ELR (cell line): ENCODE measurements at places on chromosomes 3 and 15.
A peak's percentile ranks its signal among the peaks of the same experiment; 100 is the strongest.

DNA sequence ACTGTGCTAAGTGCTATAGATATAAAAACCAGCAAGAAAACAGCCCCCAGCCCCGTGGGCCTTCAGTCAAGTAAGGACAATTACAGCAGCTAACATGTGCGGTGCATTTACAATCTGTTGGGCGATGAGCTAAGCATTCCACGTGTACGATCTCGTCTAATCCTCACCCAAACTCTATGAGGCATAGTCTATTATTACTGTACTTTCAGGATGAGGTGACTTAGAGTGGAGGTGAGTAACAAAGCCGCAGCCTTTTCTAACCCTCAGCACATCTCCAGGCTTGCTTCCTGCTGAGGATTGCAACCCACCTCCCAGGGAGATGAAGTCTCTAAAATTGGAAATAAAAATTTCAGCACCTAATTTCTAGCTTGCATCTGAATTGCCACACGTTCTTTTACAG lies 53.2 kb upstream of the MCF2L2 start:
- DNase-seq, result peak; percentile 19

GRCh38 chr15:99485153-99485961 lies 80.4 kb upstream of the MEF2A start:
- no peak for DNase-seq

- DNase-seq, result peak; percentile 92
Observed at GRCh38 chr3:47989981-47990440, 26.2 kb downstream of the MAP4 start.

DNA sequence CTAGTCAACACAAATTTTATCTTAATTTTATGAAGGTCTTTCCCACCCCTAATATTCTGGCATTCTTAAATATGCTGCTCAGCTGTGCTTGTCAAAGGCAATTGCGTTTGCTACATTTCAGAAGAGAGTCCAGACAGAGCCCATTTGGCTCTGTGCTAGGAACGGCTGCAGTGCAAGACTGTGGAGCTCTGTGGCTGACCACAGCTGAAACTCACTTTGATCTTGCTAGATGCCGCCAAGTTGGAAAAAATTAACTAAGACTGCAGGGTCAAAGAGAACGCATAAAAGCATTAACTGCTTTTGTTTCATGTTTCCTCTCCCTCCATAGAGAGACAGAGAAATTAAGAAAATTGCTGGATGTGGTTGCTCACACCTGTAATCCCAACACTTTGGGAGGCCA lies 7.6 kb upstream of the PPP1R2 start:
- DNase-seq, result no peak

DNA sequence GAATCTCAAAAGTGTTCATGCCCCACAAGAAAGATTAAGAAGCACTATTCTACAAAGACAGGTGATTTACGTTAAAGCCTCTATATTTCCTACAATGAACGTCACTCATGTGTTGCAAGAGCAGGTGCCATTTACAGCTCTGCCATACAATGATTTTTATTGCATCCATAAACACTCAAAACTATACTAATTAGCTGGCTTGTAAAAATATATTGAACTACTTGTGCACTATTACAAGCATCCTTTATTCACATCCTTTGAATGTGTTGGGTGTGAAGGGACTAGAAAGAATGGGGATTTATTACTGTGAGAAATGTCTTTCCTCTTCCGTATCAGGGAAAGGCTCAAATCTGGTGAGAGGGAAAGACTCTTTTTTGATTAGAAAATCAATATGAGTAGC lies 50.7 kb upstream of the C3orf49 start:
- no peak for DNase-seq
